ENCODE measurements at places on chromosomes 2 and 18.

DNA sequence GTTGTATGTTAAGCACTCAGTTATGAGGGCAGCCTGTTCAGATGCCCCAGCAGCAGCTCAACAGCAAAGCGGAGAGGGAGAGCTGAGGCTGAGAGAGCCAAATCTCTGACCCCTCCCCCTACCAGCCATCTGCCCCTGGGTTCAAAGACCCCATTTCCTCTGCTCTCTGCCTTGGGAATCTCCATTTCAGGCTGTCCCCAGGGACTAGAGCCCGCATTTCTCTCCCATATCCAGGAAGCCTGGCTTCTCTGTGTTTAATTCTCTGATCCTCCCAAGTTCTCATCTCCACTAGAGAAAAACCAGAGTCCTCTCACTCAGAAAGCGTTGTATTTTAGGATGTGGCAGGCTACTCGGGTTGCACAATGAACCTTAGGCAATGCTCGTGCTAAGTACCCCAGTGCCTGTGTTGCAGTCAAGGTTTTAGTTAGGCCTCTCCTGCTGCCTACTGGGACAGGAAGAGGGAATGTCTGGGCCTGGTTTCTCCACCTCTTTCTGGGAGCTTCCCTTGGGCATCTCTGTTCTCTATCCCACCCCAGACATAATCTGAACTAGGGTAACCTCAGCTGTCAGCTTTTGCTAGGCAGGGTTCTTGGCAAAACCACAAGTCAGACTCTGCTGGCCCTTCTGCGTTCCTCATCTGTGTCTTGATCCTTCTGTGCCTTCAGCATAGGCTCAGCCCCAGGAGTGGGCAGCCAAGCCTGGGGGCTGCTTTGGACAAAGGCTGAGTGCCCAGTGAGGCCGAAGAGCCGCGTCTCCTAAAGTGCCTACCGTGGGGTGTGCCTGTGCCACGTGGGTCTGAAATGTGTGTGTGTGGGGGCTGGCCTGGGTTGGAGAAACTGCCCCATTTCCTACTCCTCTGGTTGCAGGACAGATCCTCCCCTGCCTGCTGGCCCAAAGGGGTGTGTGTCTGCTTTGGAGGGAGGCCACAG lies 96.8 kb downstream of the STPG4 start:
- peak; percentile 60 for DNase-seq

- no peak for DNase-seq
Measured at GRCh38 chr2:239813261-239814115, 211.7 kb downstream of the NDUFA10 start.

DNA sequence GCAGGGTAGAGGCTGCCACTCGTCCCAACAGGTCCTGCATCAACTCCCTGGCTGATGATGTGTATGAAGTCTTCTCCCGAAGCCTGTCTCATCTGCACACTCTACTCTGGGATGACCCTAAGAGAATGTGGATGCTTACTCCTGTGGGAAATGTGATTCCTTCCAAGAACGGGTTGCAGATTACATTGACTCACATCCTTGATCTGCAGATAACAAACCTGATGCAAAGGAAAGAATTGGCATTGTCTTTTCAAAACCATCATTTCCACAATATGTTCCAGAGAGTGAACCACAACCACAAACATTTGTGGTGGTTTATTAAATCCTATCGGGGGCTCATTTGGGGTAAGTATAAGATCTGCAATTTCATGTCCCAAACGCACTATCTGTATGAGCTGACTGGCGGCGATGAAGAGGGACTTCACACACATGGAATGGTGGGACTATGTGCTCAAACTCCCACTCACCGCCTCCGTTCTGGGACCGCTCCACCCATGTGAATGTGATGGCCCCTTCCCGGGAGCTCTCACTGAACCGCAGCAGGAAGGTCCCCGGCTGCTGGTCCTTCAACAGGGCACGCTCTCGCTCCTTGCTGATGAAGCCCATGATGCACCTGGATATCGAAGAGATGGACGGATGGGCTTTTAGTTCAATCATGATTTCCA lies 35.5 kb downstream of the STAT1 start:
- DNase-seq, result no peak

GRCh38 chr18:5058768-5059695 lies 138.0 kb downstream of the AKAIN1 start:
- DNase-seq, result peak; percentile 24

DNA sequence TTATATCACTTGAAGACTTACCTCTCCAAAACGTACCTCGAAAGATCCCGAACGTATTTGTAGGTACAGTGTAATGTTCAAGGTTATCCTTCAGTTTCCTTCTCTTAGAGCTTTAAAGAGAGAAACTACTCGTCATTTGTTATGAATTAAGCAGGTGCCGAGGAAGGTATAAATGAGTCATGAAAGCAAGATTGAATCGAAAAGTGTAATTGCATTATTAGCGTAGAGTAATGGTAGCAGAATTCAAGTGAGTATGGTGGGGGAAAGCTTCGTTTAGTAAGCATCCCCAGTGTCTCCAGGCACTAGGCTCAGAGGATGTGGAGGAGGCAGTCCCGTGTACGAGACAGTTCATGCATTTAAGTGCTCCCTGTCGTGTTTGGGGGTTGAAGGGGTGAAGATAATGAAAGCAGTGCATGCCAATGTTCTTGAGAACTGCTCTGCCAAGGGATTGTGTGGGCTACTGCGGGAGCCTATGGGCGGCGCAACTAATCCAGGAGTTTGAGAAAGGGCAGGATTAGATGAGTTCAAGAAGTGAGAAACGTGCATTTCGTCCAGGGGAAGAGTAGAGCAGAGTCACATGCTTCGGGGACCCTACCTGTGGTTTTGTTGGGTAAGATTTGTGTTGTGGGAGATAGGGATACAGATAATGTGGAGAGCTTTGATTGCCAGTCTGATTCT lies 858 bp downstream of the POLR1B start:
- DNase-seq, result peak; percentile 56

GRCh38 chr18:76687304-76687962 lies 134.9 kb upstream of the ZNF236 start:
- DNase-seq, result no peak

GRCh38 chr2:63846487-63846886 lies 4.8 kb downstream of the UGP2 start:
- no peak for DNase-seq

DNA sequence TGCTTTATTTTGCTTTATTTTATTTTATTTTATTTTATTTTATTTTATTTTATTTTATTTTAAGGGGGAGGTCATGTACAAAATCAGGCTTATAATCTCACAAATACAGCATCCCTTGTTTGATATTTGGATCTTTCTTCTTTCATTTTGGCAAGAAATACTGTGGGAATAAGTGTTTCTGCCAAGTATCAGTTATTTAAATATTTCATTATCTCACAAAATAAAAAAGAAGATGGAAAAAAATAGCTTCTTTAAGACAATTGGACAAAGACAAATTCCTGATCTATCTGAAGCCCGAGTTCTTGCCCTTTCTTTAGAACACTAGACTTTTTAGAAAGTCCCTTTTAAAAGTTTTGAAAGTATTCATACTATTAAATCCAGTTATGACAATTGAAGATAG lies 560.5 kb upstream of the ZEB2 start:
- DNase-seq, result no peak

GRCh38 chr2:209579230-209579749 lies 155.4 kb downstream of the MAP2 start:
- no peak for DNase-seq

DNA sequence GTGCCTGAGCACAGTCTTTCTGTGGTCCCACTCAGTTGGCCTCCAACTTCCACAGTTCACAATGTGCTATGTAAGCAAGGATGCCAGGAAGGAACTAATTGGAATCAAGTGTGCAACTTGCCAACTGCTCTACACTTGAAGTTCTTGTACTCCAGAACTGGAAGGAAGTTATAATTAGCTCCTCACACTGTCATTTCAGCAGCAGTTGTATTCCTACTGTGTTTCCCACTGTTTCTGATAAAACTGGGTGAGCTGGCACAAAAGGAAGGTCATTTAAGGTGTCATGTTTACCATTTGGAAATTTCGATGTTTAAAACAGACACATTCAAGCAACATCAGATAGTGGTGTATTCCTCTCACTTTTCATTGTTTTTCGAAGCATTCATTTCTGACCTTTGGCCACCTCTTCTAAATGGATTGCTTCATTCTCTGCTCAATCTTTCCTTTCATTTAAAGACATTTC lies 84.2 kb downstream of the ANTXR1 start:
- DNase-seq, result no peak

DNA sequence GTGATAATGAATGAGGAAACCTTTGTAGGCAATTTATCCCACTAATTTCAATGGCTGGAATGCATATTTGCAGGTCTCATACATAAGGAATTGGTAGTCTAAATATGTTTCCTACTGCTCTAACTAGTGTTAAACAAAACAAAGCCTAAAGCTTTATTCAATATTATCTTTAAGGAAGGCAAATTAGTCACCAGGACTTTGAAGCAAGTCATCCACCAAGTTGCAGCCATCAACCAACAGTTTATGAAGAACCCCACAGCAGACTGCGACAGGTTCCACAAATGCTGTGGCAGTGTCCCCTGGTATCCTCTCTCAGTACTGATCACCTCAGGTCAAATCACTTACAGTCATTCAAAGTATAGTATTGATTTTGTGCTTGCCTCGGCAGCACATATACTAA lies 181.5 kb upstream of the ZFP36L2 start:
- DNase-seq, result no peak

DNA sequence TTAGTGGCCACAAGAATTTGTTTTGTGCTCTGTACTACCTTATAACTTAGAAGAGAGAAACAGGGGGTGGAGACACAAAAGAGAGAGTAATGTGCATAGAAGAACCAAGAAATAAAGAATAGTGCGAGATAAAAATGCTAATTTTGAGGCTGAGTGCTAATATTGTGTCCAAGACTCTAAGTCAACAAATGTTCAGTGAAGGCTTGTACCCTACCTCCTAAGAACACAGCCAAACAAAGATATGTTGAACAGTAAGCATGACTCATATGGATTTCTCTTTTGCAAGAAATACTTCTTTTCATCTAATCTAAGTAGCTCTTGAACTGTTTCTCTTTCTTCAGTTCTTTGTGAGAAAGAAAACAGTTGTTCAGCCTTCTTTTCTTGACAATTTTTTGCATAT lies 45.2 kb downstream of the GAREM1 start:
- no peak for DNase-seq
